ENCODE measurements at places on chromosomes 7 and 10. TPM values are rescaled to one million over a fixed set of nuclear protein-coding genes. Genes with fewer than 3 reads are reported as not detected.

GRID1 gene
- 2.3 TPM for polyA plus RNA-seq

STOX1 gene
- 11.8 TPM for polyA plus RNA-seq

GRCh38 chr7:129952086-129952652 is 591 bp downstream of the UBE2H start:
- peak; percentile 26 for DNase-seq

DNA sequence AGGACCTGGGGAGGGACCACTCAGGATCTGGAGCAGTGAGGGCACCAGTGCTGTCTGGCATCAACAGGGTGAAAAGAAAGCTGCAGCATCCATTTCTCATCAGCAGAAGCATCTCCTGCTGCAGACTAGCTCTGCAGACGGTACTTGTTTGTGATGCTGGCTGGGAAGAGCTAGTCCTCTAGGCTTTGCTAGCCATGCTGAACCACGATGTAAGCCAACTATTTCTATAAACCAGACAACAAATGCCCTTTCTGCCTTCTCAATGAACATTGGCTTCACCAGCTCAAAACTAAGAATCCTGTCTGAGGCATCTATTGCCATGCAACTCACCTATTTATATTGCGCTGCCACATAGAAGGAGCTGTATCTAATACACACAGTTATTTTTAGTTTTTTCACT is 65.6 kb downstream of the CTTNBP2 start:
- no peak for DNase-seq

DNA sequence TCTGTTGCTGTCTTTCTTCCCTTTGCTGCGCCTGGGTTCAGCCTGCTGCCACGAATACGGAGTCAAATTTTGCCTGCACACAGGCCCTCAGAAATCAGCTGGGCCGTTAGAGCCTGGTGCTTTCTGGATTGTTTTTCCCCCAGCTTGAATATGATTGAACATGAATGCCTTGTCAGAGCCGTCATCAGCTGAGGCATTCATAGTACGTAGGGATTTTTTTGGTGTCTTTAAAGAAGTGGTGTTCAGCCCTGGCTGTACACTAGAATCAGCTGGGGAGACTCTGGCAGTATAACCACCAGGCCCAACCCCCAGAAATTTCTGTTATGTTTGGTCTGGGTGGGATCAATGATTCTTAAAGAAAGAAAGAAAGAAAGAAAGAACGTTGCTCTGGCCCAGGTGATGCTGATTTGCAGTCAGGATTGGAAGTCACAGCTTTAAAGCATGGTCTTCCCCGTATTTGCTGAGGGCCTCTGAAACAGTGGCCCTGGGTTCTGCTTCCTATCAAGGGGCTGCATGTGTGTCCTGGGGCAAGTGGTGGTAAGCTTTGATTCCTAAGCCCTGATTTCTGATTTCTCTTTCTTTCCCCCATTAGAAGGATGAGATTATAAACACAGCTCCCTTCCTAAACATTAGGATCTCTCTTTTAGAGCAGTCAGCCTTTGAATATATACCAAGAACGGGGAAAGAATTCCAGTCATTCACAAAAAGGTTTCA is 24.7 kb downstream of the NUB1 start:
- DNase-seq = no peak

DNA sequence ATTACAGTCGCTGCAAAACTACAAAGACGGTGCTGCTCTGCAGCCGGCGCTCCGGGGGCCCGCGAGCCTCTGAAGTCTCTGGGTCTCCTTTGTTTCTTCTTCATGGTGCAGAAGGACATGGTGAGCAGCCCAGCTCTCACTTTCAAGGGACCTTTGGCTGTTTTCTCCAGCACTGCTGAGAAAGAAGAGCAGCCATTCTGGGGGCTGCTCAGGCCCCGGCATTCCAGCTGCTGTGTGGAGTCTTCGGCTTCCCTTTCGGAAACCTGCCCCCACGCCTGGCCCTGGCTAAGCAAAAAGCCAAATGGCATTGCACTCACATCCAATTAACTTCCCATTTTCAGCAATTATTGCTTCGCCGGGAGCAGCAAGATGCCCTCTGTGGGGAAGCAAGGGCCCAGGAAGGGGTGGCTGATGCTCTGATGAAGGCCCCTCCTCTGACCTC is 555.7 kb downstream of the PTPRN2 start:
- DNase-seq = no peak

DNA sequence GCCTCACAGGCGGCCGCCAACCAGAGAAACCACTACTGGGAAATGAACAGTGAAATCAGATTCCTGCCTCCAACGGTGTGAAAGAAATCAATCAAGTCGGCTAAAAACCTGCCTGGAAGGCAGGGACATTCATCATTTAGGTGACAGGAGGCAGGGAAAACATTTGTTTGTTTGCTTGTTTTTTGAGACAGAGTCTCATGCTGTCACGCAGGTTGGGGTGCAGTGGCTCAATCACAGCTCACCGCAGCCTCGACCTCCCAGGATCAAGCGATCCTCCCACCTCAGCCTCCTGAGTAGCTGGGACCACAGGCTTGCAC is 30.5 kb downstream of the AP5Z1 start:
- no peak for DNase-seq

DNA sequence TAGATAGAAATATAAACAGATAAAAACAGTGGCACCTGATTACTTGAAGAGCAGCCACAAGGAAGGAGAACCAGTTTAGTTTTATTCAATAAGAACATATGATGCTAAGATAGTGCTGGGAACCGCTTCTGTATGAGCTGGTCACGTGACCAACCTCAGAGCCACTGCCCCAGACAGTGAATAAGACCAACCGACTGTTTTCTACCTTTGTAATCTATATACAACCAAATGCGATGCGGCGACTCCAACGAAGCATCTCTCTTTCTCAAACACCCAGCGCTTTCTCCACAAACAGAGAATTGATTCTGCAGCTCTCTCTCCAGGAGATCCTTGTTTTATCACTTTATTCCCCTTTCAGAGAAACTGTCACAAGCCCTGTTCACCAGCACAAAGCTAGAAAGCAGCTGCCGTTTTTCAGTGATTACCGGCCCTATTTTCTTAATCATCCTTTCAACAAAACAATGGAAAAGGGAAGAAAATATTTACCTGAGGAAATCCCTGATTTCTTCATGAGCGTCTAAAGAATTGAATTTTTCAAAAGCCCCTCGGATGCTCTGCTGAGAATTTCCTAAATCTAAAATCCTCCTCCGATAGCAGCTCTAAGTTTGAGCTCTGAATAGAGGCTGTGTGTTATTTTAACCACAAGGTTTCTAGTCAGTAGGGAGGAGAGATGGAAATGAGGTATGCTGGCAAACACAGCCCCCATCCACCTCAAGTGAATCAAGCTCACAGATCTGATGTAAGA is 55.7 kb upstream of the JCAD start:
- no peak for DNase-seq

- DNase-seq = no peak
These were observed 1079.0 kb downstream of the KCNMA1 start for GRCh38 chr10:76558586-76558985.

All from right renal pelvis (tissue), 4 donors.